ENCODE measurements at places on chromosomes 4 and X.
A peak's percentile ranks its signal among the peaks of the same experiment; 100 is the strongest.

GRCh38 chrX:38968344-38969216 is 167.3 kb downstream of the MID1IP1 start:
- DNase-seq, result no peak

DNA sequence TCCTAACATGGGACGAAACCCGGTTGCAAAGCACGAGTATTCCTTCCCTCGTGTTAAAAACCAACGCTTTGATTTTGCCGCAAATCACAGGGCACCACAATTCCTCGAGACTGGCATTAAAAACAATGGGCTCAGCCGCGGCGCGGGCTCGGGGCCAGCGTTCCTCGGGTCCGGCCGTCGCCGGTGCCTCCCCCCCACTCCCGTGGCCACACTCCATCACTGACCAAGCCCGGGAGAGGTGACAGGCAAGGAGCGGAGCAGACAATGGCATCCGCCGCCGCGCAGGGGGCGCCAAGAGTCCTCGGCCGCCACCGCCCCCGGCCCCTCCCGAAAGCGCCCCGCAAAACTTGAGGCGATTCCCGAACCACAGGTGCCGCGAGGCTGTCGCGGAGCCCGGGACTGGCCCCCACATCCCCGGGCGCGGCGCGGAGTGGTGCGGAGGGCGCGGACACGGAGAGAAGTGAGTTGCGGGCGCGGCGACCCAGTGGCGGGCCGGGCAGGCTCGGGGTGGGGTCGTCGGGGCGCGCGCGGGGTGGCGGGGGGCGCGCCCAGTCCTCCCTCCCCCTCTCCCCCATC is 445 bp downstream of the AP1S2 start:
- DNase-seq, result peak; percentile 38

DNA sequence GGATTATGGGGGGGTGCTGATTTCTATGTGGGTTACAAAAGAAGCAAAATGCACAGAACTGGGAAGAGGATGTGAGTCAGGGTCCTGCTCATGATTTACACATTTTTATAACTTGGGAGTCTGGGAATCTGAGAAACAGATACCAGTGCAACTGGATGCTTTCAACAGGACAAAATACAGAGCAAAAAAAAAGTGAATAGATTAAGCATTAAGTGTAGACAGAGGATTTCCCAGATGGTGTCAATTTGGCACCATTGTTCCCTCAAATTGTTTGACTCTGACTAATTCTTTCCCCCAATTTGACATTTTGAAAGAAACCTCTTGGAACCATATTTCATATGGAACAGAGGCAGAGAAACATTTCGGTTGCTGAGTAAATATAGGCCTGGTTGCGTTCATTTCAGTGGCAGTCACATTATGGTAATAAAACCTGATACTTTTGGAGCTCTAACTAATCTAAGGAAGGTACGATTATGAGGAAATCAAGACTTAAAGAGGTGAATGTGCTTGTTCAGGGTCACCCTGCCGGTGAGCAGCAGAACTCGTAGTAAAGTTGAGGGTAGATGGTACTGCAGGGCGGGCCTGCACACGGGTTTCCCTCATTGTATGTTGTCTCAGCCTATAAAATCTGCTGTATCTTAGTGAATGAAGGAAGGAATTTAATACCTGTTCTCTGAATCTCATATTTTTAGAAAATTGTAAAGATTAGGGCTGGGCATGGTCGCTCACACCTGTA is 18.7 kb upstream of the CDKL5 start:
- no peak for DNase-seq

GRCh38 chrX:20471483-20471882 is 204.8 kb upstream of the RPS6KA3 start:
- no peak for DNase-seq

- DNase-seq, result peak; percentile 81
These were observed 720 bp downstream of the RPL10 start for GRCh38 chrX:154398668-154399526.

DNA sequence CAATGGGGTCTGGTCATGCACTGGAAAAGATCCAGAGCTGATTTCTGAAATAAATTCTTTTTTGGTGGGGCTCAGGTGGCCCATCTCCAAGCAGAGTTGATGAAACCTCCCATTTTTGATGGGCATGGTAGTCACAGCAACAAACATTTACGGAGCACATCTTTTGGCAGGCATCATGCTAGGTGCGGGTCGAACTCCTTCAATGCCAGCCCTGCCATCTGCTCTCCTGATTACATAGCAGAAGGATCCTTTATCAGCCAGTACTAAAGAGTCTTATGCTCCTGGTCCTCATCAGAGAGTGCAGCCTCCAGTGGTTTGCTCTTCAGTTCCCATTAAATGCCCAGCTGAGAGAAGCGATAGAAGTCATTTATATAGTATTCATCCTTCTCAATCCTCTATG is 121.7 kb downstream of the GRXCR1 start:
- peak; percentile 99 for DNase-seq

DNA sequence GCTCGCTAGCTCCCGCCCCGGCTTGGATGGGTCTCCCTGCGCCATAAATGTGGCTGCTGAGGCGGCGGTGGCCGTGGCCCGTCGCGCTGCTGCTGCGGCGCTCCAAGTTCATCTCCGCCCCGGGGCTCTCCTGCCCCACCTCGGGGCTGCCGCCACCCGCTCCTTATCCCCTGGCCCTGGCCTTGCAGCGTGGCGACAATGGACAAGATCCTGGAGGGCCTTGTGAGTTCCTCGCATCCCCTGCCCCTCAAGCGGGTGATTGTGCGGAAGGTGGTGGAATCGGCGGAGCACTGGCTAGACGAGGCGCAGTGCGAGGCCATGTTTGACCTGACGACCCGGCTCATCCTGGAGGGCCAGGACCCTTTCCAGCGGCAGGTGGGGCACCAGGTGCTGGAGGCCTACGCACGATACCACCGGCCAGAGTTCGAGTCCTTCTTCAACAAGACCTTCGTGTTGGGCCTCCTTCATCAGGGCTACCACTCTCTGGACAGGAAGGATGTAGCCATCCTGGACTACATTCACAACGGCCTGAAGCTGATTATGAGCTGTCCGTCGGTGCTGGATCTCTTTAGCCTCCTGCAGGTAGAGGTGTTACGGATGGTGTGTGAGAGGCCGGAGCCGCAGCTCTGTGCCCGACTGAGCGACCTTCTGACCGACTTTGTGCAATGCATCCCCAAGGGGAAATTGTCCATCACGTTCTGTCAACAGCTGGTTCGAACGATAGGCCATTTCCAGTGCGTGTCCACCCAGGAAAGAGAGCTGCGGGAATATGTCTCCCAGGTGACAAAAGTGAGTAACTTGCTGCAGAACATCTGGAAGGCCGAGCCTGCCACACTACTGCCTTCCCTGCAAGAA is 763 bp downstream of the USP38 start:
- no peak for DNase-seq

DNA sequence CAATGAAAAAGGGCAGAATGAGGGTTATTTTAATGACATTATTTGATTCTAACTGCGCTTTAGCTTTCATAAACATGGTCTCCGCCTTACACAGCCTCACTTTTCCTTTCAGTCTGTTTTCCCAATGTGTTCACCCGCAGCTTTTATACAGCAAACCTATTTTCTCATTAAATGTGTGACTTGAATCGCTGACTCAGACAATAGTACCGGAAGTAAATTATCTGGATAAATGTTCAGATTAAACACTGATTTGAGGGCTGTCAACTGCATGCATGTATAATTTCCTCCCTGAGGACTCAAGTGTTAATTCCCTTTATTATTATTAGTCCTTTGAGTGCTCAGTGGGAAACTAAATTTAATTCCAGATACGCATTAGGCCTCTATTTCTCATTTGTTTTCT is 117.3 kb downstream of the FAM133A start:
- no peak for DNase-seq

GRCh38 chr4:165184220-165184619 is 23.1 kb upstream of the KLHL2 start:
- DNase-seq, result no peak

GRCh38 chrX:27746516-27746915 is 61.3 kb upstream of the MAGEB10 start:
- no peak for DNase-seq

- no peak for DNase-seq
These were observed 38.6 kb downstream of the PTCHD1 start for GRCh38 chrX:23373129-23373804.

DNA sequence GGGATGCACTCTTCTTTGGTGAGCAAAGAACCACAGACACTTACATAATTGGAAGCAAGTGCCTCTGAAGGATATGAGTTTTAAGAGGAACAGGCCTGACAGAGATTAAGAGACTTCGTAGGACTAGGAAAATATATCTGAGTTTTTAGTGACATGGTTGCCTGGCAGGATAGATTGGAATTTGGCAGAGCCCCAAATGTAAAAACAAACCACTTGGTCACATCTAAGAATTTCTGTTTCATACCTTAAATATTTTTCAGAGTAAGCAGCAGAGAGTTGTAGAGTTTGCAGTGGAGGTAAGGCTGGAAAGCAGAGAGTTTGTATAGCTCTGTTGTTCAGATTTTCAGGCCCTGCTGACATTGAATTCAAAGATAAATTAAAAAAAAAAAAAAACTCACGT is 150.1 kb upstream of the MAGEB2 start:
- DNase-seq, result no peak

DNA sequence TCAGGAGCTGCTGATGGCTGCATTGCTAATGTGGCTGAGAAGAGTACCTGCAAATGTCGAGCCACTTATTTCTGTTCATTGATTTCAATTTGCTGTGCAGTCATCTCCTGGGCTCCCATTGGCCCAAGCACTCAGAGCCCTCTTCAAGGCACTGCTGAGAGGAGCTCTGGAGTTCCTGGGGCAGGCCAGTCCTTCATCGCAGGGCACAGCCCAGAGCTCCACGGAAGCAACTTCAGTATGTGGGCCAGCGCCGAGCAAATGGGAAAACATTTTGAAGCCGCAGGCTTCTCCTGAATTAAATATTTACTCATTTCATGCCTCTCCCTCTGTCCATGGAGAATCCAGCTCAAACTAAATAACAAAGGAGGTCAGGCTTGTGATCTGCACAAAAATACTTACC is 383.3 kb downstream of the BCOR start:
- no peak for DNase-seq

DNA sequence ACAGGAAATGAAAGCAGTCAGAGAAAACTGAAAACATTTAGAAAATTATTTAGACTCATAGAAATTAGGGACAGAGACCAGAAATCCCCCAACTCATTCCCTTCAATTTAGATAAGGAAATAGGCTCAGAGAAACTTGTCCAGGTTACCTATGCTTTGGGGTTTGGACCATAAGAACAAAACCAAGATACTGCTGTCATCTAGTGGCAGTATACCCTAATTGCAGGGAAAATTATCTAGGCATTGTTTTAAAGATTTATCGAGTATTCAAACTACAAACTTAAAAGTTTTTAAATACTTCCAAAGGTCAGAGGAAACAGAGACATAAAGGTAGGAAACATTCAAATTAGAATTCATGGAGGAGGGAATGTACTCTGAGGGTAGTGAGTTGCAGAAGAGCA is 67.0 kb upstream of the KLHL13 start:
- DNase-seq, result no peak

- no peak for DNase-seq
These were observed 6.2 kb downstream of the GK start for GRCh38 chrX:30659421-30659820.

DNA sequence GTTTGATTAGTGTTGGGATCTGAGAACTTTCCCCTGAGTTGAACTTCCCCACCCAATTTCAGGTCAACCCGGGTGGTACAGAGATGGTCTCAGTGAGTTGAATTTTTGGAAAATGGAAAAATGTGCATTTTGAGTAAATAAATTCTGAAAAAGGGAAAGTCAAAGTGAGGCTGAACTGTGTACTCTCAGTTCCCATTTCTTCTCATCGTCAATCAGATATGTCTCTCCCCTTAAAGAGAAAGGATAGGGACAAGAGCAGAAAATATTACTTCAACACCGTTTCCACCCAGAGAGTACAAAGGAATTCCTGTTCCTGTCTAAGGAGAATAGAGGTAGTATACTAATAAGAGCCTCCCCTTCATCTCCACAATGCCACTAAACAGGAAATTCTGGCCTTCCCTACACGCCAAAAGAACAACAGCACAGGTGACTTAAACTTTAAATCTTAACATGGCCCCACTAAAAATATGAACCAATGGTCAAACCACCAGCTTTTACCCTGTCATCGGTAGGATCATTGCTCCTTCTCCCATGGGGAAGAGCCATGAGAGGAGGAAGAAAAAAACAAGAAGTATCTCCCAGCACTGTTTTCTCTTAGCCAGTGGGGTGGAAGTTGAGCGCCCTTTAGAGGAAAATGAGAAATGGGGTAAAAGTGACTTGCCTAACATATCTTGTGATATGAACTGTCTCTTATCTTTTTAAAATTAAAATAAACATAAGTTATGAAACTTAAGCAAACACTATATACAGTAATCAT is 30.3 kb downstream of the BMP3 start:
- DNase-seq, result no peak

DNA sequence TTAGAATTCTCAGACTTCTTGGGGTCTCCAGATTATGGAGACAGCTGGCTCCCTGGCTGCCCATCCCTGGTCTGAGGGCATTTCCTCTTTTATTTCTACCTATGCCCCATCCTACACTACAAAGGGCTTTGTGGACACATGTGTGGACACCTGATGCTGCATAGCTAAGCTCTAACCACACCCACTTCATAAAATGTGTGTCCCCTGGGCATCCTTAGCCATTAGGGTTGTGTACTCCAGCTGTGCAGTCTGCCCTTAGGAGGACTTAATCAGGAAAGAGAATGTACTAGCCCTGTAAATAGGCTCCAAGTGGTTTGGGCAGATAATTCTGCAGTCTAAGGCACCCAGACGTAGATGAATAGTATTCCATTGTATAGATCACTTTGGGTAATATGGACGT is 47.0 kb downstream of the COQ2 start:
- DNase-seq, result peak; percentile 0

DNA sequence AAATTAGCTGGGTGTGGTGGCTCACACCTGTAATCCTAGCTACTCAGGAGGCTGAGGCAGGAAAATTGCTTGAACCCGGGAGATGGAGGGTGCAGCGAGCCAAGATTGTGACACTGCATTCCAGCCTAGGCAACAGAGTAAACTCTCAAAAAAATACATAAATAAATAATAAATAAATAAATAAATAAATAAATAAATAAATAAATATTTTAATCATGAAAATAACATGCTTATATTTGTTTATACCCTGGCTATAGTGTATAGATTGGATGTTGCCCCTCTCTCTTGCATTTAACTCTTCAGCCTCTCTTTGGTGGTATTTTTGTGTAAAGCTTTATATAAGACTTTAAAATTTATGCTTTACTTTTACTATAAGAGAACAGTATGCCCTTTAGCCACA is 51.8 kb downstream of the KCNIP4 start:
- no peak for DNase-seq

GRCh38 chrX:51931566-51932150 is 38.2 kb downstream of the MAGED1 start:
- DNase-seq, result peak; percentile 41

- no peak for DNase-seq
These were observed 84.0 kb downstream of the LPAR4 start for GRCh38 chrX:78831523-78831922.
